SK-N-DZ (cell line): ENCODE measurements at places on chromosomes 2 and 18.

DNA sequence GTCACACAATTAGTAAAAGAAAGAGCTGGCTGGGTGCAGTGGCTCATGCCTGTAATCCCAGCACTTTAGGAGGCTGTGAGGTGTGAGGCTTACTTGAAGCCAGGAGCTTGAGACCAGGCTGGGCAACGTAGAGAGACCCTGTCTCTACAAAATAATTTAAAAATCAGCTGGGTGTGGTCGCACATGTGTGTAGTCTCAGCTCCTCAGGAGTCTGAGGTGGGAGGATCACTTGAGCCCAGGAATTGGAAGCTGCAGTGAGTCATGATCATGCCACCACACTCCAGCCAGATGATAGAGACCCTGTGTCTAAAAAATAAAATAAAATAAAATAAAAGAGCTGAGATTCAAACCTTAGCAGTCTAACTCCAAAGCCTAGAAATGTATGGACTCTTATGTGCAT, 39.0 kb upstream of the NEDD4L start:
- DNase-seq, result no peak

GRCh38 chr2:207812058-207812725, 42.5 kb upstream of the FZD5 start:
- DNase-seq, result no peak

DNA sequence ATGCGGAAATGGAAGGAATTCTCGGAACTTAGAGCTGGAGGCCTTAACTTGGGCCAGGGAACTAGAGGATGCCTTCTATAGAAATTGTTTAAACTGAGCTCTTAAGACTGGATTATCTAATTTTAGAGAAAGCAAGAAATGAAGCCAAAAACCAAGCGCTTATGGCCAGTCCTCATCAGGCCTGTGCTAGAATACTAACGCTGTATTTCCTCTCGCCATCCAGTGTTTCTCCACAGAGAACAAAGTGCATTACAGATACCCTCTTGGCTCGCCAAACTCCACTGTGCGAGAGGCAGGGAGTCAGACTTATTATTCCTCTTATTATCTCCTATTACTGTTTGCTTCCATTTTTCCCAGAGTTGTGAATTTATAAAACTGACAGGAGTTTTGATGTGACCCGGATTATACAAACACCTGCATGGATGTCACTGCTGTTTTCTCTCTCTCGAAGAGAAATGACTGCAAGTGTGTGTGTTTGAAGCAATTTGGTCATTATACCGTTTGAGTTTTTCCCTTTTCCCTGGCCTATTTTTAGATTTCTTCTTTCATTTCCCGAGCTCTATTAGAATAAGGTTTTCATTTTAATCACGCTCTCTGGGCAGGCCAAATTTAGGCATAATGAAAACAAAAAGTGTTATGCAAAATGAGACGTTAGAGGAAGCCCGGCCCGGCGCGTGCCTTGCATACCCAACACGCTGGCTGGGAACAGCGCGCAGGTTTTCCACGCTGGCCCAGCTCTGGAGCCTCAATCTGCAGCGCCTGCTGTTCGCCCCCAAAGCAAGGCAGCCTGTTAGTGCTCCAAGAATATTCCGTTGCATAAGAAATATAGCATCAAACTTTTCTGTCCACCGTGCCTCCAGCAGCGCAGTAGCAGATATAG, 103.3 kb downstream of the ALK start:
- no peak for DNase-seq

- no peak for DNase-seq
These were observed 220.1 kb upstream of the DPP10 start for GRCh38 chr2:114222344-114222743.

GRCh38 chr2:127115471-127116199, 8.7 kb upstream of the BIN1 start:
- DNase-seq, result no peak

DNA sequence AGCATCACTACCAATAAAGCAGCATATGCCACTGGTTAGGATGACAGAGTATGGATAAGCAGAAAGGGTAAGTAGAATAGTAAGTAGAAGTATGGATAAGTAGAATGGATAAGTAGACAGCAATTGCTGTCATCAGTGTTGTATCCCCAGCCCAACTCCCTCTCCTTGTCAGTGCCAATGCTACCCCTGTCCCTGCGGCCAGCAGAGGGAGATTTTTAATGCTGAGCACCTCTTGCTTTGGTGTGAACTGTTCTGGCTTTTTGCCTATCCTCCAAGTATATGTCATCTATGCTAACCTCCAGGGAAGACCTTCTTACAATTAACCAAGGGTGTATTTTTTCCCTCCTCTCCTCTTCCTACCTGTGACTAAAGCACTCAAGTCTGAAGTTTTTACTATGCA, 136.7 kb upstream of the SPHKAP start:
- peak; percentile 1 for DNase-seq

GRCh38 chr2:9280224-9280623, 73.6 kb downstream of the ASAP2 start:
- no peak for DNase-seq

- DNase-seq, result no peak
These were observed 167.9 kb downstream of the FBXO15 start for GRCh38 chr18:73979742-73980141.

GRCh38 chr18:8767340-8767739, 62.0 kb downstream of the MTCL1 start:
- DNase-seq, result no peak

DNA sequence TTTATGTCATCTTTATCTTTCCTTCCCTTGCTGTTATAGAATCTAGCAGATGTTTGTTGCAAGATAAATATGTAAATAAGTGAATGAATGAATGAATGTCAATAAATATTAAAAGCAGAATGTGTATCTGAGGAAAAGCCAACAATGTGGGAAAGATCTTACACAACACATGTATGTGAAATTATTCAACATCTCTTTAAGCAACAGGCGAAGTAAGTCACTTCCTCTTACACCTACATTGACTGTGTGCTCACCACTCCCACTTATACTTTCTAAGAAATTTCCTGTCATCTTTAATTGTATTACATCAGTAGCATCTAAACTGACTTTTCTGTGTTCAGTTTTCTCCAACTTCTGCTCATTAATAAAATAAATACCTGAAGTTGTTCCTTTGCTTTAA, 43.0 kb downstream of the RAD51AP2 start:
- no peak for DNase-seq

- no peak for DNase-seq
These were observed 121.8 kb downstream of the DSC3 start for GRCh38 chr18:30920757-30921156.
